B cell (primary cell): ENCODE measurements at places on chromosomes 3 and 15. TPM values are rescaled to one million over a fixed set of nuclear protein-coding genes. Genes with fewer than 3 reads are reported as not detected.
A peak's percentile ranks its signal among the peaks of the same experiment; 100 is the strongest.

GRCh38 chr3:143465666-143466065 is 346.1 kb downstream of the CHST2 start:
- H3K27ac ChIP-seq, result no peak overlapping the region
- H3K27me3 ChIP-seq, result no peaks in the 10 kb centered on the region
- peaks cover 8% of the 10 kb centered on the region for H3K36me3 ChIP-seq
- H3K4me1 ChIP-seq, result no peaks in the 10 kb centered on the region
- H3K4me3 ChIP-seq, result no peak overlapping the region

DNA sequence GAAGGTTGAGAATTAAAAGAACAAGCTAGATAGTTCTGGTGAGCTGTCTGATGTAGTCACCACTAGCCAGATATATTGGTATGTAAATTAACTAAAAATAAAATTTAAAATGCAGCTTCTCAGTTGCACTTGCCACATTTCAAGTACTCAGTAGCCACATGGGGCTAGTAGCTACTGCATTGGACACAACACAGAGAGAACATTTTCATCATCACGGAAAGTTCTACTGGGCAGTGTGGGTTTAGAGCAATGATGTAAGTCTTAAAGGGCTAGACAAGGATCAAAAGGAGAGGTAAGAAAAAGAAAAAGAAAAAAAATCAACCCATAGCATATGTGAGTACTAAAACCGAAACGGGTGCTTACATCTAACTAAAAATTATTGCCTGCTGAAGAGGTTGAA is 282.4 kb upstream of the LRRFIP2 start:
- DNase-seq, result no peak
- H3K27ac ChIP-seq, result no peak overlapping the region
- peaks cover 31% of the 10 kb centered on the region for H3K27me3 ChIP-seq
- no peaks in the 10 kb centered on the region for H3K36me3 ChIP-seq

EPHB1 gene
- total RNA-seq, result 0.87 TPM in 1 of 2 replicates, not detected in the other

GRCh38 chr3:117600666-117601065 is 891.1 kb downstream of the TUSC7 start:
- H3K4me3 ChIP-seq, result no peak overlapping the region
- H3K4me1 ChIP-seq, result no peaks in the 10 kb centered on the region
- H3K36me3 ChIP-seq, result no peaks in the 10 kb centered on the region

- no peaks in the 10 kb centered on the region for H3K27me3 ChIP-seq
- no peak overlapping the region for H3K4me3 ChIP-seq
- H3K4me1 ChIP-seq, result no peaks in the 10 kb centered on the region
- no peak overlapping the region for H3K27ac ChIP-seq
- no peak for DNase-seq
These were observed 12.4 kb downstream of the OTOL1 start for GRCh38 chr3:161508852-161509477.

- H3K4me3 ChIP-seq, result no peak overlapping the region
- no peak overlapping the region for H3K27ac ChIP-seq
- H3K27me3 ChIP-seq, result no peaks in the 10 kb centered on the region
- peaks cover 13% of the 10 kb centered on the region for H3K4me1 ChIP-seq
- H3K36me3 ChIP-seq, result no peaks in the 10 kb centered on the region
These were observed 163.5 kb upstream of the EOMES start for GRCh38 chr3:27885641-27886040.

DNA sequence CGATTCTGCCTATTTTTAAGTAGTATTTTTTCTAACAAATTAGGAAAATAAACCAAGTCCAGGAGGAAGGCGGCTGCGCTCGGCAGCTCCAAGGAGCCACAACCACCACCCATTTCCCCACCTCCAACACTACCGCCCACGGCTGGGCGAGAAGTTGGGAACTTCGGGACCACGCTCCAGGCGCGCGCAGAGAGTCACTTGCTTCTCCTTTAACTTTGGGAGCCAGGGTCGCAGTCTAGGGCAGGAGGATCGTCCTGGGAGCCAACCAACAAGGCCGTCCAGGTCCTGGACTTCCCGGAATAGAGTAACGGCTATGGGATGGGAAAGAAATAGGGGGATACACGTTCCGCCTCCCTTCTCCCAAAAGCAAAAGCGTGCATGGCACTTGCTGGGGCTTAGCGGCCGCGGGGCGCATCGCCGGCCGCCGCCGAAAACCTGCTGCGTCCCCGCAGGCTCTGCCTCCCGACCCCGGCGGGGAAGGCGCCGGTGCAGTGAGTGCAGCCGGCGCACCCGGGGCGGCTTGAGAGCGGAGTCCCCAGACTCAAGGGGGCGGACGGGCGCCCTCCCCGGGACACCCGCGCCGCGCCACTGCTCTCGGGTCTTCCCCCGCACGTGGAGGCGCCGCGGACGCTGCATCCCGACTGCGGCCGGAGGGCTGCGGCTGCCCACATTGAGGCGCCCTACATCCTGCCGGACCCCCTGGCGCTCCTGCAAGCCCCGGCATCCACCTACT is 699 bp downstream of the MEGF11 start:
- peaks cover 69% of the 10 kb centered on the region for H3K27me3 ChIP-seq
- peaks cover 33% of the 10 kb centered on the region for H3K4me1 ChIP-seq
- peak; percentile 54 for DNase-seq
- H3K27ac ChIP-seq, result no peak overlapping the region
- H3K36me3 ChIP-seq, result no peaks in the 10 kb centered on the region
- H3K4me3 ChIP-seq, result peak overlapping the region; percentile 88

DNA sequence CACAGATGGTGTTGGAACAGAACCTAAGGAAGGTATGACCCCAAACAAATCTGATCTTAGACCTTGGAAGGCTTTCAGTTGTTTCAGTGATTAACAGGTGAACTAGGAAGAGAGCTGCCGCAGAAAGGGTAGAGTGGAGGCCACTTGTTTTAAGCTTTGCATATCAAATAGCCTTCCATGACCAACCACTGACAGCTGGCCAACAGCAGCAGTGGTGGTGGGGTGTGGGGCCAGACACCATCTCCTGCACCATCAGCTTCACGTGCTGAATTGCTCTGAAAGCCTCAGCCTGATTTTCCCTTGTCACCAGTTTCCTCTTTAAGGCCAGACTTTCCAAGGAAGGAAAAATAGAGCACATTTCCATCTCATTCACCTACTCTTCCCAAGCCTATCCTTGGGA is 16.6 kb upstream of the OSBPL11 start:
- no peaks in the 10 kb centered on the region for H3K27me3 ChIP-seq
- H3K4me1 ChIP-seq, result no peaks in the 10 kb centered on the region
- no peak overlapping the region for H3K27ac ChIP-seq
- no peak for DNase-seq
- no peaks in the 10 kb centered on the region for H3K36me3 ChIP-seq
- H3K4me3 ChIP-seq, result no peak overlapping the region

ARL14 gene
- 0.32 and 0.89 TPM in 2 replicates for total RNA-seq

GRCh38 chr3:171815973-171816595 is 5.8 kb upstream of the PLD1 start:
- H3K27ac ChIP-seq, result no peak overlapping the region
- H3K36me3 ChIP-seq, result no peaks in the 10 kb centered on the region
- no peak overlapping the region for H3K4me3 ChIP-seq
- H3K4me1 ChIP-seq, result no peaks in the 10 kb centered on the region
- H3K27me3 ChIP-seq, result peaks cover under 1% of the 10 kb centered on the region
- no peak for DNase-seq

GRCh38 chr3:156583469-156583868 is 28.6 kb upstream of the SSR3 start:
- DNase-seq, result no peak
- no peaks in the 10 kb centered on the region for H3K4me1 ChIP-seq
- no peaks in the 10 kb centered on the region for H3K27me3 ChIP-seq
- H3K36me3 ChIP-seq, result no peaks in the 10 kb centered on the region

DNA sequence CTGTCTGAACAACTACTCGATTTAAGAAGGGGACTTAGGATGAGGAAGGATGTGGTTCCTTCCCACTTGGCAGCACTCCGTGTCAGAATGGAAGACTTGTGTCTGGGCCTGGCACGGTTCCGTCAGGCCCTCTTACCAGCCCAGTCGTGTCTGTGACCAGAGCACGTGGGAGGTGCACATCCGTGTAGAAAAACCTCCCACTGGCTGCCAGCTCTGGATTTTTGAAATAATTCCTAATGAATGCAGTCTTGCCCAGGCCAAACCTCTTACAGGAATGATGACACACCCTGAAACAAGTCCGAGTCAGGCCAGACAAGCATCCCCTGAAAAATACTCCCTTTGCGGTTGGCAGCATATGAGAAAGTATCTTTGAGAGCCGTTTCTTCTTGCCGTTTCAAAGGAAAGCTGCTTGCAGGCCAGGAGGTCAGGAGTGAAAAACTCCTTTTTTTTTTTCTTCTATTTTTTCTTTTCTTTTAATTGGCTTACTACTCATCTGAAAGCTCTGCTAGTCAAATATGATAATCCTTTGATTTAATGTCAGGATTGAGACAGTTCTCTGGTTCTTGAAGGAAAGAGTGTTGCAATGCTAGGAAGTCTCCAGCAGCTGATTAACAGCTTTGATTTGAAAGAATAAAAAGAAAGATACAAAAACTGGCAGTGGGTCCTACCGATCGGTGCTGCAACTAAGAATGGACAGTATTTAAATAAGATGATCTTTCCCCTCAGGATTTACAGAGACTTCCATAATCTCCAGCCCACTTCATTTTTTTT is 19.8 kb downstream of the IL1RAP start:
- no peaks in the 10 kb centered on the region for H3K4me1 ChIP-seq
- no peak overlapping the region for H3K4me3 ChIP-seq
- no peaks in the 10 kb centered on the region for H3K36me3 ChIP-seq
- no peak for DNase-seq
- no peak overlapping the region for H3K27ac ChIP-seq
- no peaks in the 10 kb centered on the region for H3K27me3 ChIP-seq

DNA sequence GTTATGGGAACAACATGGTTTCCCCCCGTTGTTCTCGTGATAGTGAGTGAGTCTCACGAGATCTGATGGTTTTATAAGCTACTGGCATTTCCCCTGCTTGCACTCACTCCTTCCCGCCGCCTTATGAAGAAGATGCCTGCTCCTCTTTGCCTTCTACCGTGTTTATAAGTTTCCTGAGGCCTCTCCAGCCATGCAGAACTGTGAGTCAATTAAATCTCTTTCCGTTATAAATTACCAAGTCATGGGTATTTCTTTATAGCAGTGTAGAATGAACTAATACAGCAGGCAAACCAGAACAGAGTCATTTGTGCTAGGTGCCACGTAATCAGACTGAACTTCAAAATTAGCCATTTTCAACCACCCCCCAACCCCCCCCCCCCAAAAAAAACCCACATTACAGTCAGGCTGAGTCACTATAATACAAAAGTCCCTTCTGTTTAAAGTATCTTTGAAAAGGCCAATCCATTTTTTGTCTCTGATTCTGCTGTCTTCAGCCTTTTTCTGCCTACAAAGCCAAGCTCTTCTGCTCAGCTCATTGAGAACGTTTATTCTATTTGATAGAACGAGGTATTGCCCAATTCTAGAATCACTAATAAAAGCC is 4.1 kb downstream of the OR4F6 start:
- H3K4me1 ChIP-seq, result no peaks in the 10 kb centered on the region
- no peaks in the 10 kb centered on the region for H3K36me3 ChIP-seq
- H3K27ac ChIP-seq, result no peak overlapping the region
- DNase-seq, result no peak
